ENCODE measurements at places on chromosomes 12 and 14.

- DNase-seq = no peak
Observed at GRCh38 chr12:50099302-50100008, 4.4 kb upstream of the GPD1 start.

GRCh38 chr12:3241621-3242020 lies 164.4 kb downstream of the TSPAN9 start:
- no peak for DNase-seq

GRCh38 chr12:103571286-103571685 lies 15.8 kb upstream of the STAB2 start:
- DNase-seq = no peak

DNA sequence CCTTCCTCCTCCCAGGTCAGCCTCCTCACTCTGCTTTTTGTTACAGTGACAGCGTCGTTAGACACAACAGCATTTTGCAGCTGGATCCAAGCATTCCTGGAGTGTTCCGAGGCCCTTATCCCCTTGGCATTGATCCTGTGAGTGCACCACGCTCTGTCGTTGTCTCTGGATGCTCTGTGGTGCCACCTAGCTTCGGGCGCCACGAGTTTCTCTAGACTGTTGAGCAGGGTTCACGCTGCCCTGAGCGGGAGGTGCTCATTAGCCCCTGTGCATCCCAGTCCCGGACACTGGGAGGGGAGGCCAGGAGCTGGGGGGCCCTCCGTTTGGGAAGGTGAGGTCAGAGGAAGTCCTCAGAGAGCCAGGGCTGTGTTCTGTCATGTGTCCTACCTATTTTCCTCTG lies 17.3 kb upstream of the DNAH10 start:
- DNase-seq = no peak

DNA sequence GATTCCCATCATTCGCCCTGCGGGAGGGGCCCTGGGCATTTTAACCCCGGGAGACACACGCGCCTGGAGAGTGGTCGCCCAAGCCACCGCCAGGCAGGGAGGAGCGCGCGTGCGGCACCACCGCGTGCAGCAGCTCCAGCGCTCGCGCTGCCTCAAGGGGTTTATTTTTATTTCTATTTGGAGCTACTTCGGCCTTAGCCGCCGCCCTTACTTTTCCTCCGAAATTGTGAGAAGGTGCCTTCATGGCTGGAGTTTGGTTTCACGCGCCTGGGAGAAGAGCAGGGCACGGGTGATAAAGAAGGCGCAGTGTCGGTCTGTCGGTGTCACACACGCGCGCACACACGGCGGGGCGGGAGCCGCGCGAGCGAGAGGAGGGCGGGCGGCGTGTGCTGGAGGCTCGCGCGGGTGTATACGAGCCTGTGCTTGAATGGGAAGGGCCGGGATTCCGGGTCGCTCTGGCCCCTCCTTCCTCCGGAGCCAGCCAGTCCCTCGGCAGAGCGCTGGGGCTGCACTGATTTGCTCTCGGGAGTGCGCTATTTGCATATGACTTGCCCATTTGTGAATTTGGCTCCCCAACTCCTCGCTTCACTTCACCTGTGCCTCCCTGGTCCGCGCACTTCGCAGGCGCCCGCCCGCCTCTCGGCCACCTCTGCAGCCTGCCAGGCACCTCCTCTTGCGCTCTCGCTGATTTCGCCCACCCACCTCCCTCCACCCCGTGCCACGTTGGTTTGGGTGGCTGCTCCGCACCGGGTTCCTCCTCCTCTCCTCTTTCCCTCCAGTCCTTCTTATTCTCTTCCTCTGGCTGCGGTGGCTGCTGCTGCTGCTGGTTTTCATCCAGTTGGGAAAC lies 932.3 kb downstream of the DIO2 start:
- DNase-seq = no peak

DNA sequence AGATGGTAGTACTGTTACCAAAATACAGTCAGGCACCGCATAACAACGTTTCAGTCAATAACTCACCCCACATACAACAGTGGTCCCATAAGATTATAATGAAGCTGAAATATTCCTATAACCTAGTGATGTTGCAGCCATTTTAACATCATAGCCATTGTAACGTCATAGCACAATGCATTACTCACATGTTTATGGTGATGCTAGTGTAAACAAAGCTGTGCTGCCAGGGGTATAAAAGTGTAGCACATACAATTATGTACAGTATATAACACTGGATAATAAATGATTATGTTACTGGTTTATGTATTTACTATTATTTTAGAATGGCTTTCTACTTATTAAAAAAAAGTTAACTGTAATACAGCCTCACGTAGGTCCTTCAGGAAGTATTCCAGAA lies 37.0 kb downstream of the GPR137C start:
- DNase-seq = no peak

GRCh38 chr12:26869908-26870459 lies 37.0 kb upstream of the ITPR2 start:
- no peak for DNase-seq
